HepG2 (cell line): ENCODE measurements at places on chromosomes 5 and 9. TPM values are rescaled to one million over a fixed set of nuclear protein-coding genes. Genes with fewer than 3 reads are reported as not detected.

GRCh38 chr9:131096269-131097125, at the start of gene AIF1L:
Gene AIF1L, plus strand, starts transcription at chr9:131096531. Its CDS starts 99 bp downstream, at chr9:131096630.
- peak within 1 kb of the TSS; percentile 77; the same call in 1 of the 2 replicates for H3K4me3 ChIP-seq
- peaks cover 30% of the 10 kb centered on the region for H3K4me1 ChIP-seq
- no peaks in the 10 kb centered on the region for H3K36me3 ChIP-seq
- H3K27ac ChIP-seq: no peak within 1 kb of the TSS
- DNase-seq: peak; percentile 56
- peaks cover 2% of the 10 kb centered on the region; the same call in 1 of the 2 replicates for H3K27me3 ChIP-seq

GRCh38 chr9:16960084-16960483, 89.6 kb upstream of the BNC2 start:
- no peaks in the 10 kb centered on the region for H3K27me3 ChIP-seq
- DNase-seq: no peak
- H3K27ac ChIP-seq: no peak overlapping the region
- no peaks in the 10 kb centered on the region for H3K4me1 ChIP-seq

DNA sequence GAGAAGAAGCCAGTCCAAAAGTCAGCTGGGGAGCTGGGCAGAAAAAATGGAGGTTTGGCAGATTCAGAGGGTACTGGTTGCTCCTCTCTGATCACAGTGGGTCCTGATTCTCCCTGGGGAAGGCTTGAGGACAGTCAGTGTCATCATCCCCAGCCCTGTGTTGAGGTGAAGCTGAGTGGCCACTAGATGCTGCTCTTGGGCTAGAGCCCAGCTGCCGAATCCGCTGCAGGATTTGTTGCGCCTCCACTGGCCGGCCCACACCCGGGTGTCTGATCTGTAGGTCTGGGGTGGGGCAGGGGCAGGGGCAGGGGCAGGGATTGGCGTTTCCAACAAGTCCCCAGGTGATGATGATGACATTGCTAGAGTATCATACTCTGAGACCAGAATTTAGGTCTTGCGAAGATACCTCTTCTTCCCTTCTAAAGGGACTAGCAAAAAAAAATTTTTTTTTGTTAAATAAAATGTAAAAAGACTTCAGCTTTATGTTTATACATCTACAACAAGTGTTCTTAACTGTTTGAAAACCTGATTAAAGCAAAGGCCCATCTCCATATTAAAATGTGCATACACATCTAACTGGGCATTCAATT, 106.8 kb downstream of the PDE6A start:
- DNase-seq: peak; percentile 54
- no peaks in the 10 kb centered on the region for H3K27me3 ChIP-seq
- no peak overlapping the region for H3K4me3 ChIP-seq
- H3K4me1 ChIP-seq: no peaks in the 10 kb centered on the region

DNA sequence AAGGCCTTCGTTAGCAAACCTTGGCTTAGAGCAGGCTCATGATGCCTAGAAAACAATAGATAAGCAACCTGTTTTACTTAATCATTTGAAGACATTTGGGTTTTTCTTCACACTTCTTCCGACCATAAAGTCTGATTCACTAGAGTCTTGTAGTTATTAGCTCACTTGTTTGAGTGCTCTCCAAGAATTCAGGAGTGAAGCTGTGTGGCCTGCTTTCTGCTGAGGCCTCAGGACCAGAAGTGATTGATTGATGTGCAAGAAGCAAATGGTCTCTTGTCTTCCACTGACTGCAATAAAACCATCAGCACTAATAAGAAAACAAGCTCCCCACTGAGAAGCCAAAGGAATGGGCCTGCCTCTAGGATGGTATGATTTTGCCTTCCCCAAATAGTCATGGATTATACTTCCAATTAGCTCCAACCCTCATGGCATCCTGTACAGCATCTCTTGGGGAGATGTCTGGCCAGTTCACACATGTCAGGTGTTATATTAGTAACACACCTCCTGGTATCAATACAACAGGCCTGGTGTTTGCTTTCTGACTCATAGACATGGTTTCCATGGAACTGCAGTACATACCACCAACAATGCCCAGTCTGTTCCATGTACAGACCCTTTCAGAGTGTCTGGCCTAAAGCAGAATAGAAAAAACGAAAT, 317.6 kb downstream of the CWC27 start:
- peak; percentile 46 for DNase-seq
- H3K27me3 ChIP-seq: no peaks in the 10 kb centered on the region
- no peak overlapping the region for H3K27ac ChIP-seq
- no peaks in the 10 kb centered on the region for H3K36me3 ChIP-seq

- H3K4me1 ChIP-seq: peaks cover 7% of the 10 kb centered on the region
- no peak overlapping the region for H3K4me3 ChIP-seq
- H3K27ac ChIP-seq: no peak overlapping the region
- no peaks in the 10 kb centered on the region for H3K36me3 ChIP-seq
These were observed 2.2 kb downstream of the NTNG2 start for GRCh38 chr9:132163876-132164603.

- H3K36me3 ChIP-seq: no peaks in the 10 kb centered on the region
- DNase-seq: peak; percentile 16
- H3K27me3 ChIP-seq: no peaks in the 10 kb centered on the region
These were observed 23.4 kb downstream of the MEGF10 start for GRCh38 chr5:127313847-127314473.

DNA sequence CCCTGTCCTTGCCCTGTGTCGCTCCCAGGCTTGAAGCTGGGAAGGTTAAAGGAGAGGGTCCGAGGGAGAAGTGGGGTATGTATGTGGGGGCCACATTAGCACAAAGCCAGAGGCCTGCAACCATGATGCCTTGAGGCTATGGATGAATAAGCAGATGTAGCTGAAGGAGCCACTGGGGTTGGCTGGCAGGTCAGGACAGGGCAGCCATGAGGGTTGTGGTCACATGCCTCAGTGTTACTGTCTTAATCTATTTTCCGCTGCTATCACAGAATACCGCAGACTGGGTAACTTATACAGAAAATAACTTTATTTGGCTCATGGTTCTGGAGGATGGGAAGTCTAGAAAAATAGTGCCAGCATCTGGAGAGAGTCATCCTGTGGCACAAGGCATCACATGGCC, 9.2 kb upstream of the GRHPR start:
- DNase-seq: no peak
- peaks cover 74% of the 10 kb centered on the region for H3K4me1 ChIP-seq
- no peak overlapping the region for H3K4me3 ChIP-seq
- no peaks in the 10 kb centered on the region for H3K27me3 ChIP-seq
- no peaks in the 10 kb centered on the region for H3K36me3 ChIP-seq

GRCh38 chr5:173689737-173690360, 73.4 kb upstream of the BOD1 start:
- no peaks in the 10 kb centered on the region for H3K36me3 ChIP-seq
- no peaks in the 10 kb centered on the region for H3K27me3 ChIP-seq
- DNase-seq: peak; percentile 23
- H3K27ac ChIP-seq: peak overlapping the region; percentile 68
- peaks cover 68% of the 10 kb centered on the region for H3K4me1 ChIP-seq
- peak overlapping the region; percentile 59 for H3K4me3 ChIP-seq

GRCh38 chr9:129752900-129753729, at the start of gene PTGES:
Gene PTGES, minus strand, starts transcription at chr9:129753042. Its CDS starts 30 bp downstream, at chr9:129753012.
- no peaks in the 10 kb centered on the region for H3K36me3 ChIP-seq
- DNase-seq: no peak

DNA sequence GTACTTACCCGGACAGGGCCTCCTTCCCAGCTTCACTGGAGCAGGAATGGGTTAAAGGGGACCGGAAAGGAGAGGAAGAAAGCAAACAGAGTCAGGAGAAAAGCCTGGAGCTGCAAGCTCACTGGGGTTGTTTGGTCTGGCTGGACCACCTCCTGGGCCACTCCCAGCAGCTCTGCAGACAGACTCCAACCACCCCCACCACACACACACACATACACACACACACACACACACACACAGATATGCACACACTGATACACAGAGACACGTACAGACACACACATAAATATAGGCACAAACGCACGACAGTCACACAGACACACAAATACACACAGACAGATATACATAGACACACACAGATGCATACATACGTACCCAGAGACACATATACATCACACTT, 34.9 kb upstream of the SYNPO start:
- H3K4me3 ChIP-seq: no peak overlapping the region
- peak; percentile 33 for DNase-seq
- H3K4me1 ChIP-seq: peaks cover 32% of the 10 kb centered on the region
- H3K36me3 ChIP-seq: no peaks in the 10 kb centered on the region
- H3K27me3 ChIP-seq: peaks cover 11% of the 10 kb centered on the region; the same call in 1 of the 3 replicates

DNA sequence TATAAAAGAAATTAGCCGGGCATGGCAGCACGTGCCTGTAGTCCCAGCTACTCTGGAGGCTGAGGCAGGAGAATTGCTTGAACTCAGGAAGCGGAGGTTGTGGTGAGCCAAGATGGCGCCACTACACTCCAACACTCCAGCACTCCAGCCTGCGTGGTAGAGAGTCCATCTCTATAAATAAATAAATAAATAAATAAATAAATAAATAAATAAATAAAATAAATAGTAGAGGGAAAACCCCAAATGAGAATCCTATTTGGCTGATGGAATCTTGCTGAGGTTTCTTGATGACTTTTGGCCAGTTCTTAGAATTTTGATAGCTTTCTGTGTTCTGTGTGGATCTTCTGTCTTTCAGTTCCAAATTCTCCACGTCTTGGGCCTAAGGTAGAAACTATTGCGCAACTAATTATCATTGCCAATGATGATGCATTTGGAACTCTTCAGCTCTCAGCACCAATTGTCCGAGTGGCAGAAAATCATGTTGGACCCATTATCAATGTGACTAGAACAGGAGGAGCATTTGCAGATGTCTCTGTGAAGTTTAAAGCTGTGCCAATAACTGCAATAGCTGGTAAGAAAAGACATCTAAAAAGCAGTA, 126.9 kb downstream of the ADGRV1 start:
- H3K27ac ChIP-seq: no peak overlapping the region
- H3K4me3 ChIP-seq: no peak overlapping the region
- H3K27me3 ChIP-seq: no peaks in the 10 kb centered on the region; the same call in 1 of the 2 replicates
- no peaks in the 10 kb centered on the region for H3K36me3 ChIP-seq
- DNase-seq: no peak

DNA sequence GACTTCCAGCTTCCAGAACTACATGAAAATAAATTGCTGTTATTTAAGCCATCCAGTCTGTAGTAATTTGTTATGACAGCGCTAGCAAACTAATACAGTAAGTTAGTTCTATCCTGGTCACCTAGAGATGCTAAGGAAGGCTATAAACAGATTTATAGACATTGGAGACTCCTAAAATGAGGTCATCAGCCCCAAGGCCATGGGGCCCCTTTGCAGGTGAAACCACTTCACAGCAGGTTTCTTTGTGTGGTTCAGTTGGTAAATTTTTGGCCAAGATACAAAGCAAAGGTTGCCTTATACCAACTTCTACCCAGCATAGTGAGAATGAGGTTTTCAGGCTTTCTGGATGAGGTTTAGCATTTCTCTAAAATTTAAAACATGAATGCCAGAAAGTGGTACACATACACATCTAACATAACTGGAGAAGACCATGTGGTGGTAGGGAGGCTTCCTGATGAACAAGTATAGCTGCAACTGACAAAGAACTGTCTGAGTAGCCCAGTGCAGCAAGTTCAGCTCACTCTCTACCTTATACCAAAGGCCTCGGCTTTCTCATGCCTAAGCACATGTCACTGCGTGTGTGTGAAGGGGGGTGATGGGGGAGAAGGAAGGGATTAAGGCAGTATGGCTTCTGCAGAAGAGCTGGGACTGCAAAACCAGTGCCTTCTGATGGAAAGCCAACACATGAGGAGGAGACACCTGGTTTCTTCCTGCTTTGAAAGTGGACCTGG, 264.6 kb upstream of the TAS2R1 start:
- H3K4me1 ChIP-seq: no peaks in the 10 kb centered on the region
- no peak overlapping the region for H3K27ac ChIP-seq
- no peak overlapping the region for H3K4me3 ChIP-seq
- no peaks in the 10 kb centered on the region for H3K27me3 ChIP-seq
- DNase-seq: no peak

The CDX1 gene
- total RNA-seq: not detected in 2 replicates

The TMEM171 gene
- total RNA-seq: not detected in 2 replicates

The GRM6 gene
- not detected in 2 replicates for total RNA-seq

The SLC1A1 gene
- total RNA-seq: not detected in 2 replicates

The CDKN2B gene
- total RNA-seq: 0.83 and 1.4 TPM in 2 replicates
